Activated T-cell treated with anti-CD3 and anti-CD28 coated beads, Interleukin-2, amount 50 U/mL, for 1 hour (primary cell): ENCODE measurements at places on chromosomes 1 and 21.

DNA sequence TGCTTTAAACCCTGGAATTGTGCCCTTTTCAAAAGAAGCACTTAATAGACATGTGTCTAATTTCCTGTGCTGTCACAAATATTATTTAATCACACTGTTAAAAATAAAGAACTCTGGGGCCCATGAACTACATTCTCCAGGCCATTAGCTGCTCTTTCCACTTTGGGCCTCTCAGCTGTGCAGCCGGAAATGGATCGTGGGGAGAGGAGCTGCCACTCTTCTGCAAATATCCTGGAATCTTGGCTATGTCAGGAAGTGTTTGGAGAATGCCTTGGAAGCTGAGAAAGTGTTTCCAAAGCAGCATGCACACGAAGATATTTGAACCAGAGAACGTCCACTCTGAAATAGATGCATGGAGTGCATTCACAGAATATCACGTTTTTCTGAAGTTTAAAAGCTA lies 27.5 kb upstream of the VPS26C start:
- no peak for DNase-seq

GRCh38 chr1:25774206-25774803 lies 25.7 kb upstream of the SELENON start:
- no peak for DNase-seq

- no peak for DNase-seq
Measured at GRCh38 chr1:197600751-197601150, 174.5 kb downstream of the DENND1B start.

GRCh38 chr1:180503280-180503862 lies 994 bp upstream of the ACBD6 start:
- no peak for DNase-seq

DNA sequence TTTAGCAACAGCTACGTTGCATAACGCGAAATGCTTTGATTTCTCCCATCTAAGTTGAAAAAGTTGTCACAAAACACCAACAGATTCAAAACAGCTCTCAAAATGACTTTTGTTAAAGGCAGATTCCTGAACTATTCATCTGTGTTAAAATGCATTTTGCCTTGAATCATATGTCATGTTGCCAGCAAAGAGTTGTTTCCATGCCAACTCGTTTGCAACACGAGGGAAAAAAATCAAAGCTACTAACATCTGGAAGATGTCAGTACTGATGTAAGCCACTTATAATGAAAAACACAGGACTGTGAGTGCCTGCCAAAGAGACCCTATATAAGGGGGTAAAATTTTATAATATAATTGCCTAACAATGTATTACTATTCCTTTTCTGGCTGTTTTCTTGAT lies 182.7 kb upstream of the PTBP2 start:
- no peak for DNase-seq

DNA sequence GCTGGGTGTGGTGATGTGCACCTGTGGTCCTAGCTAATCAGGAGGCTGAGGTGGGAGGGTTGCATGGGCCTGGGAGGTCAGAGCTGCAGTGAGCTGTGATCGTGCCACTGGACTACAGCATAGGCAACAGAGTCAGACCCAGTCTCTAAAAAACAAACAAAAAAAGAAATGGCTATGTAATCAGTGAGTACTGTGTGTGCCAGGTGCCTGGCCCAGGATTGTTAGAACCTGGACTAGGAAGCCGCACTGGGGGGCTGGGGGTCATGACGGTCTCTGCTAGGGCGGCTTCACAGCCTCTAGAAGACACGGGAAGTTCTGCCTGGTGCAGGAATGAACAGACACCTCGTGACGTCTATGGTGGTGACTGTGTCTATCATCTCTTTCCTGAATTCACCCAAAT lies 8.5 kb downstream of the TMEM9 start:
- no peak for DNase-seq

DNA sequence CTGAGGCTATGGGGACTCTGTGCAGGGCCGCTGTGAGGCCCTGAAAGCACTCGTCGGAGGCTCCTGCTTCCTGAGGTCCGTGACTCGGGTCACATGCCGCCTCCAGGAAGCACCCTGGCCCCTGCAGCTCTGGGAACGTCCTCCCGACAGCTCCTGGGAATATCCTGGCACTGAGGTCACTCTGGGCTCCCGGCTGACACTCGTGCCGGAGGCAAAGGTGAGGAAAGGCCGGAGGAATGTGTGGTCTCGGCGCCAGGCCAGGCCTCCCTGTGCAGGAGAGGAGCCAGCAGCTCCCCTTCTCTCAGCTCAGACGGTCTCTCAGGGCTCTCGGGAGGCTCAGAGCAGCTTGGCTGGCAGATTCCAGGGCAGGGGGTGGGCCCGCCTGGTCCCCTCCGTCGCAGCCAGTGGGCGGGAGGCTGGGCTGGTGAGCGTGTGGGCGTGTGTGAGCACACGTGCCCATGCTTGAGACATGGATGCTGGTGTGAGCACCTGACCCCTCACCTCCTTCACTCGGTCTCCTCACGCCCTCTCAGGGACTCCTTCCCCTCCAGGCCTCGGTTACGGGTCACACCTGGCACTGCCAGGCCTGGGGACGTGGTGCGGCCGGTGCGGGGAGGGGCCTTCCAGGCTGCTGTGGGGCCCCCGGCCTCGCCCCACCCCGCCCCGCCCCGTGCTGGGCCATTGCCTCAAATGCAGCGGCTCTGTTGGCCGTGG lies 5.5 kb upstream of the RNF223 start:
- peak; percentile 52 for DNase-seq

- DNase-seq: no peak
Measured at GRCh38 chr1:100868364-100868995, 26.2 kb downstream of the EXTL2 start.

DNA sequence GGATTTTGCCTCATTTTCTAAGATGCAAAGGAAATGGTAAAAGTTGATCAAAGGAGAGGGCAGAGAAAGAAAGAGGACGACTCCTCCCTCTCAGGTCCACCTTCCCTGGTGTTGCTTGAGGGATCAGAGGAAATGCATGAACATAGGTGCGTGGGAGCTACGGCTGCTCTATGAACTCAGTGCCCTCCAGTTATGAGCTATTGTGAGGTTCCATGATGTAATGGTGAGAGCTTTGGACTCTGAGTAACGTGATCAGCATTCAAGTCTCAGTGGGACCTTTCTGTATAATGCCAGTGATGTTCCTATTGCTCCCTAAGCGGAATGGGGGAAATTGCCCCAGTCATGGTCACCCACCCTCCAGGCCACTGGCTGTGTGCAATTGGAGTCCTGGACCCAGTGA lies 25.9 kb upstream of the NBPF3 start:
- no peak for DNase-seq

DNA sequence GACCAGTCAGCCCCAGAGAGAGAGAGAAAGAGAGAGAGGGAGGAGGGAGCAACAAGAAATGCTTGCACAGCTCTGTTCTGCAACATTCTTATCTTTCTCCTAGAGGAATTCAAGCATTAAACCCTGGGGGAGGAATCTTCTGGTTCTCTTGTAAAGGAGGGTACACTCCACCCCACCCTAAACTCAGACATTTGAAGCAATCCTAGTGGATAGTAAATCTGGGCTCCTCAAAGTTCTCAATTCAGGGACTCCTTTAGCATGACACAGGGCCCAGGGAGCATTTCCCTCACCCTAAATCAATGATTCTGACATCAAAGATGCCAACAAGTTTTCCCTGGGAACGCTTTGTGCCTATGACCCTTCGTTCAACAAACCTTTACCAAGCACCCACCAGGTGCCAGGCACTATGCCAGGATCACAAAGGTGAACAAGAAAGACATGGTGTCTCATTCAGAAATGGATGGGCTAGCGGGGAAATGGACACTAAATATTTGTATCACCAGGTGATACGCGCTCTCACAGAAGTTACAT lies 11.9 kb upstream of the CAPN2 start:
- DNase-seq: no peak

- DNase-seq: no peak
Measured at GRCh38 chr1:178560871-178561376, 48.0 kb downstream of the TEX35 start.

GRCh38 chr1:201912832-201913231 lies 24.1 kb downstream of the SHISA4 start:
- DNase-seq: no peak

DNA sequence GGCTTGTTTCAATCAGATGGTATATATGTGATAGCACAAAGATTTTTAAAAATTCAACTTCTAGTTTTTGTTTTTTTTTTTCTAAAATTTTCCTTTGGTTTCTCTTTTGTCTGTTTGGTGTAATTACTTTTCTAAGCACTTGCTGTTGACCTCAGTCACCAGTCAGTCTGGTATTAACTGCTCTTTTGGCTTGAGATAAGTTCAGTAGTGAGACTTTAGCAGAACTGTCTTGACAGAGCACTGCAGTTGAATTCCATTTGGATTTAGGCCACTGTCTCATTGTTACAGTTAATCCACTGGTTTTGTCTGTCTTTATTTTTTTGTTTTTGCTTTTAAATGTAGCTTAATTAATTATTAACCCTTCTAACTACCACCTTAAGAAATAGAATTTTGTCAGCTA lies 36.2 kb downstream of the OSBPL9 start:
- no peak for DNase-seq

GRCh38 chr1:24282491-24282890 lies 36.7 kb upstream of the GRHL3 start:
- DNase-seq: no peak

- no peak for DNase-seq
Measured at GRCh38 chr1:111351700-111352099, 61.0 kb downstream of the CHIA start.

DNA sequence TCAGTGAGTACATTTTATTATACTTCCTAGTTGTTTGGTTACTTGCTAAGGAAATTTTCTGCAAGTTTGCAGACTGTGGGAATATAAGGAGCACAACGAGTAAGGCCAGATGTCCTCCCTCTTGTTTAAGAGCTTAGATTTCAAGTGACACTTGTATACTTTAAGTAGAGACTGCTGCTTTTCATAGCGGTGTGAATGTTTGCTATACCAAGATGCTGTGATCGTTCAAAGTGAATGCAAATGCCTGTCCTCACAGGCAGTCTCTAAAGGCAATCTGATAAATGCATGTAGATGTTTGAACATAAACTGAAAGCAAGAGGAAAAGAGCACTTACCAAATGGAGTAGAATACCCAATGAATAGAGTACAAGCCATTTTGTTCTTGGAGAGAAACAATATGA lies 226.4 kb downstream of the NRIP1 start:
- no peak for DNase-seq

- no peak for DNase-seq
Measured at GRCh38 chr21:43331962-43332828, 94.7 kb downstream of the SIK1 start.

- no peak for DNase-seq
Measured at GRCh38 chr1:7929637-7930036, 11.0 kb downstream of the TNFRSF9 start.

DNA sequence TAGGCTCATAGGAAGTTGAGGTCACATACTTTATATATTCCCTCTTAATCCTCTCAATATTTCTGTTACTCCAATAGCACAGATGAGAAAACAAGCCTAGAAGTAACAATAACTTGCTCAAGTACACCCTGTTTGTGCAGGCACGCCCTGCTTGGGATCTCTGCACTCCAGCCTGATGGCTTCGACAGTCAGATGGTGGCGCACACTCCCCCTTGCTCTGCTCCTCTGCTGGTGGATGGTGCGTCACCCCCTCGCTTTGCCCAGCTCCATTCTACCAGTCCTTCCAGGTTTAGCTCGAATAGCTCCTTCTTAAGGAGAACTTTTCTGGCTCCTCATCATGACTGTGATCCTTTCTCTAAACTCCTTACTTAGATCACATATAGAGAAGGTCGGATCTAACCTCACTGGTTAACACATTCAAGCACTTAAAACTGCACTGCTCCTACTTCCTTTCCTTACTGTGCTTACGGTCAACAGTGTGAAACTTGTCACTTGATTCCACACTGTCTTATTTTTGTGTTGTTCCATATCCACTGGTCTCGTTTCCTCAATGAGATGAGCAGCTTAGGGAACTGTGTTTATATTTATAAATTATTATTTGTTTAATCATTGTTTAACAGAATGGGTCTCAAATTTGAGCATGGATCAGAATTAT lies 3.0 kb downstream of the TSPAN2 start:
- no peak for DNase-seq

DNA sequence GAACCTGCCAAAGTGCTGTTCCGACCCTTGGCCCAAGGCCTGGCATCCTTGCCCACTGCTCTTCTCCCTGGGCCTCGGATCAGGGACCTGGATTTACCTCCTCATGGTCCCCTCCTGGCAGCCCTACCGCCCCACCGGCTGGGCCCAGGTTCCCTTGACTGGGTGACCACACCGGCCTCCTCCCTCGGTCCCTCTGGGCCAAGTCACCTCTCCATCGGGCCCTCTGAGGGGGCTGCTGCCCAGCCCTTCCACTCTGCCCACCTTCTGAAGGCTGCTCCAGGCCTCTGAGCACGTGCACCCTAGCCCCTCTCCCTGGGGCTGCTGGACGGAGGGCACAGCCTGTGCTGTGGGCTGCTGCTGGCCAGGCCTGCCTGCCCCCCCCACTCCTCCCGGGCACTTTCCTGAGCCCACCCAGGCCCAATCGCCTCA lies 9.3 kb upstream of the MMEL1 start:
- no peak for DNase-seq

GRCh38 chr21:15651172-15651571 lies 78.6 kb upstream of the USP25 start:
- no peak for DNase-seq

DNA sequence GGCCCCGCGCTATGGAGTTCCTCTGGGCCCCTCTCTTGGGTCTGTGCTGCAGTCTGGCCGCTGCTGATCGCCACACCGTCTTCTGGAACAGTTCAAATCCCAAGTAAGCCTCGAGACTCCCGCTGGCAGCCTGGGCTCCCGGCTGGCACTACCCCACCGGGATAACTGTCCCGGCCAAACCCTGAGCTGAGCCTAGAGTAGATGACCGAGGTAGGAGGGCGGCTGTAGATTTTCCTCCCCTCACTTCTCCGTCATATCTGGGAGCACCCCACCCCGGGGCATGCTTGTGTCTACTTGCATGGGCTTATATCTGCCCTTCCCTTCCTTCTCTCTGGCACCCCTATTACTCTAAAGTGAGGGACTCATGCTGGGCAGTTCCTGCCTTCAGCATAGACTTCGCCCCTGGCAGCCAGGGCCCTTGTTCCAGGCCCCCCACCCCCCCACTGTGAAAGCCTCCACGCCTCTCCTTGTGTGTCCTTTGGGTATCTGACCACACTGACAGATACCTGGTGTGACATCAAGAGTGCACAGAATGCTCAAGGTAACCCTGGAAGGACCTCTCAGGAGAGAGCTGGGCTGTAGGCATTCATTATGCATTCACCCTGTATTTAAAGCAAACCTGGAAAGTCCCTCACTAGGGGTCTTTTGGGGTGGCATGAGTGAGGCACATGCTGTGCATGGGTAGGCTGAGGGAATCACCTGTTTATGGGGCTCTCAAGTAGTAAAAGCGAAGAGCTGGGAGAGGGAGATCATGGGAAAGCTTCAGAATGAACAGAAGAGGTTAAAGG lies 485 bp downstream of the EFNA1 start:
- no peak for DNase-seq

- DNase-seq: no peak
Measured at GRCh38 chr1:42739753-42740700, at the start of gene CLDN19. Gene CLDN19 (minus strand): TSS chr1:42740236. CDS start chr1:42740063, 173 bp downstream.
